SK-N-SH (cell line): ENCODE measurements at places on chromosomes 16 and 17. TPM values are rescaled to one million over a fixed set of nuclear protein-coding genes. Genes with fewer than 3 reads are reported as not detected.

SLC5A11 gene
- 0.10 TPM in 1 of 2 replicates, not detected in the other for polyA plus RNA-seq

KRTAP4-12 gene
- polyA plus RNA-seq = not detected in 2 replicates

CES1 gene
- not detected in 2 replicates for polyA plus RNA-seq

GAST gene
- not detected in 2 replicates for polyA plus RNA-seq

KRT16 gene
- not detected in 2 replicates for polyA plus RNA-seq

TNP2 gene
- polyA plus RNA-seq = not detected in 2 replicates

DNA sequence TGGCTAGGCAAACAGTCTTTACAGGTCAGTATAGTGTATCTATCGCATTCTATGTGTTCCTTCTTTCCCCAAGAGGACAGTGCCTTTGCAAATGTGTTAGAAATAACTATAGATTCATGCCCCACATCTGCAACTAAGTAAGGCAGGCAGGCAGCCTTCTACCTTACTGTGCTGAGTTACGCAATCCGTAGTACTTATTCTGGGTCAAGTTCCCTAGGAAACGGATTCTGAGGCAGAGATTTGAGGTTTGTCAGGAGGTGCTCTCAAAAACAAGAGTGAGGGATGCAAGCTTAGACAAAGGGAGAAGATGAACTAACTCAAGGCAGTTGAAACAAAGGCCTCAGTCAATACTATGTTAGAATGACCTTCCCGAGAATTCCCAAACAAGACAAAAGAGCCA is 12.7 kb upstream of the ANKFY1 start:
- DNase-seq = no peak

DNA sequence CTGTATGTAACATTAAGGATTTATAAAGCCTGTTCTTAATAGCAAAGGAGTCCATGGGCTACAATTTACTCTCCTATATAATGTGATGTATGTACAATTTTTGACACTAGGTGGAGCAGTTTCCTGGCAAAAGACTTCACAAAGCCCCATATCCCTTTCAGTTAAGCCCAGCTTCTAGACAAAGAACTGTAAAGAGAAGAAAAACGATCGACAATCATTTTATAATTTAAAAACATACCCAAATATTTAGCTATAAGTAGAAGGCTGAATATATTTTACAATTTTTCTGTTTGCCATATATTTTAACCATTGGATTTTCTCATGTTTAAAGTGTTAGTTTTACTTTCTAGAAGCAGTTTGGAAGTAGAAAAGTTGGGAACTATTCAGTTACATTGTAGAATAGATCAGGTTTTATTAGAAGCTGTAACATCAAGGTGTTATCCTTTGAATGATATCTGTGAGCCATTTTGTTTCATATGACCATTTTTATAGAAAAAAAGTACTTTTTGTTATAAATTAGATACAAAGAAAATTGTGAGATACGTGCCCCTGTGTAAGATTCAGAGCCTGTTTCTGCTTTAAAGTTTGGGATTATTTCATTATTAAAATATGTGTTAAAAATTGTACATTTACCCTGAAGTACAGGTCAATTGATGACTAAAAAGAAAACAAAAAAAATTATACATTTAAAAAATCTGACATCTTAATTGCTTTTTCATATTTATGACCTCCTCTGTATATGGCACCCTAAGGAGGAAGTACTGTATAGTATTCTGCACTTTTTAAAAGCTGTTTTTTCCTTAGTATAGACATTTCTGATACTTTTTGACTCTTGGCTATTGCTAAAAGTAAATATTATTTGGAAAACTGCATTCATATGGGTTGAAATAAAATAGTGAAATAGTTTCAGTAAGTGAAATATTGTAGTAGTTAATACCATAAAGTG is 46.3 kb downstream of the VMP1 start:
- DNase-seq = peak; percentile 78

- DNase-seq = no peak
These were observed 91.5 kb upstream of the CRHR1 start for GRCh38 chr17:45692661-45693060.

GRCh38 chr16:84788920-84789391 is 30.8 kb upstream of the CRISPLD2 start:
- peak; percentile 65 for DNase-seq

- no peak for DNase-seq
These were observed 16.4 kb upstream of the HERPUD1 start for GRCh38 chr16:56915336-56916119.

DNA sequence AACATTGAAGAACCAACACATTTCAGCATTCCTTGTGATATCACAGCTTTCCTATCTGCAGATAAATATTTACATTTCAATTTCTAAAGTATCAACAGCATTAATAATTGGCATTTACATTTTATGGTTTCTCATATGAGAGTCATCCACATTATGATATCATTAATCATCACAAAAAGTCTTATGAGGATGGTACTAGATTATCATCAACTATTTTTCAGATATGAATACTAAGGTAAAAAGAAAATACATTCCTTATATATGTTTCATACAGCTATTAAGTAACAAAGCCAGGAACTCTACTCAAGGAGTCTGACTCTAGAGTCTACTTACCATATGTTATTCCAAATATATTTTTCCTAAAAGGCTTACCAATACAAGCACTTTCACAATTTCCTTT is 40.7 kb downstream of the ABCA5 start:
- no peak for DNase-seq

DNA sequence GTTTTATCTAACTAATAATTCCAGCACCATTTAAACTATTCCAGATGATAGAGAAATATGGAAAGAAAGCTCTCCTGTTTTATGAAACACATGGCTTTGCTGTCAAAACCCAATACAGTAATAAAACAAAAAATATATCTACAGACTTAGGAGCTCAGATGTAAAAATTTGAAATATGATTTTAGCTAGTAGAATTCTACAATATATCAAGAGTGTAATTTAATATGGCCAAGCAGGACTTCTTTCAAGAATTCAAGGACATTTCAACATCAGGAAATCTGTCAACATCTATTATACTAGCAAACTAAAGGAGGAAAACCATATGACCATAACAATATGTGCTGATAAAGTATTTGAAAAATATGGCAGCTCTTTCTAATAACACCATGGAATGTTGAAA is 57.5 kb downstream of the CCDC182 start:
- DNase-seq = no peak

DNA sequence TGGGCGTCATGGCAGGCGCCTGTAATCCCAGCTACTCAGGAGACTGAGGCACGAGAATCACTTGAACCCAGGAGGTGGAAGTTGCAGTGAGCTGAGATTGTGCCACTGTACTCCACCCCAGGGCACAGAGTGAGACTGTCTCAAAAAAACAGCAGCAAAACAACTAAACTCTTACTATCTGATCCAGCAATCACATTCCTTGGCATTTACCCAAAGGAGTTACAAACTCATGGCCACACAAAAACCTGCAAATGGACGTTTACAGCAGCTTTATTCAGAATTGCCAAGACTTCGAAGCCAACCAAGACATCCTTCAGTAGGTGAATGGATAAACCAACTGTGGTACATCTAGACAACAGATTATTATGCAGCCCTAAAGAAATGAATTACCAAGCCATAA is 4.0 kb downstream of the SIAH1 start:
- DNase-seq = no peak

DNA sequence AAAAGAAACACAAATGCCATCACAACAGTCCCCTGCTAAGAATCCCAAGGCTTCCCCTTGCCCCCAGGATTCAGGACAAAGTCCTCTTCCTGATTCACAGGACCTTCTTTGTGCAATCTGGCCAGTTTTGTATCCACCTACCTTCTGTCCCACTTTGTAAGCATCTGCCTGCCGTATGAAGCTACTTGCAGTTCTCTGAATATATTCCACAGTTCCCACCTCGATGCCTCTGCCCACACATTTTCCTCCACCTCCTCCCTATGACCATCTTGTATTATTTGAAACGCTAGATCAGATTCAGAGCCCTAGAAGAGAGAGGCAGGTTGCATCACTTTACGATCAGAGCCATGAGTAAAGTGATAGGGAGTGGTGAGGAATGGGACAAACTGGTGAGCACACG is 159.2 kb upstream of the XYLT1 start:
- no peak for DNase-seq

DNA sequence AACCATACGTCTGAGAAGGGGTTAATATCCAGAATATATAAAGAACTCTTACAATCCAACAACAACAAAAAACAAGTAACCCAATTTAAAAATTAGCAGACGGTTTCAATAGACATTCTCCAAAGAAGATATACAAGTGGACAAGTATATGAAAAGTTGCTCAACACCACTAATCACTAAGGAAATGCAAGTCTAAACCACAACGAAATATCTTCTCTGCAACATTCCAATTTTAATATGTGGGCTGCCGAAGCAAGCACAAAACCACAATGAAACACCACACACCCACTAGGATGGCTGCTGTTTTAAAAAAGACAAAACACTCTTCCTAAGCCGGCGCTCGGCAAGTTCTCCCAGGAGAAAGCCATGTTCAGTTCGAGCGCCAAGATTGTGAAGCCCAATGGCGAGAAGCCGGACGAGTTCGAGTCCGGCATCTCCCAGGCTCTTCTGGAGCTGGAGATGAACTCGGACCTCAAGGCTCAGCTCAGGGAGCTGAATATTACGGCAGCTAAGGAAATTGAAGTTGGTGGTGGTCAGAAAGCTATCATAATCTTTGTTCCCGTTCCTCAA is 5.9 kb upstream of the SLC13A2 start:
- no peak for DNase-seq

DNA sequence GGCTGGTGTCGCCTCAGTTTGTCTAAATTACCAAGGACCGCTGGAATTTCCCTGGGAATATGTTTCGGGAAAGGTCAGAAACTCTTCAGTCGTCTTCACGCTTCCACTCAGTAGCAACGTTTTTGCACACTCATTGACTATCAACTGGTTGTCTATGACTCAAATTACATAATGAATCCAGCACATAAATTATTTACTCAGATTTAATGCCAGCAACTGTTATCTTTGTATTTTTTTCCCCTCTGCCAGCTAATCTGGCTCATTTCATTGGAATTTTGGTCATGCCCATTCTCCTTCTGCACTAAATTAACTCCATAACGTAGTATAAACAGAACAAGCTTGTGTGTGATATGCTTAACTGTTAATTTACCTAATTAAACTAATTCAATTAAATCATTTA is 372.7 kb upstream of the ZFHX3 start:
- DNase-seq = no peak

DNA sequence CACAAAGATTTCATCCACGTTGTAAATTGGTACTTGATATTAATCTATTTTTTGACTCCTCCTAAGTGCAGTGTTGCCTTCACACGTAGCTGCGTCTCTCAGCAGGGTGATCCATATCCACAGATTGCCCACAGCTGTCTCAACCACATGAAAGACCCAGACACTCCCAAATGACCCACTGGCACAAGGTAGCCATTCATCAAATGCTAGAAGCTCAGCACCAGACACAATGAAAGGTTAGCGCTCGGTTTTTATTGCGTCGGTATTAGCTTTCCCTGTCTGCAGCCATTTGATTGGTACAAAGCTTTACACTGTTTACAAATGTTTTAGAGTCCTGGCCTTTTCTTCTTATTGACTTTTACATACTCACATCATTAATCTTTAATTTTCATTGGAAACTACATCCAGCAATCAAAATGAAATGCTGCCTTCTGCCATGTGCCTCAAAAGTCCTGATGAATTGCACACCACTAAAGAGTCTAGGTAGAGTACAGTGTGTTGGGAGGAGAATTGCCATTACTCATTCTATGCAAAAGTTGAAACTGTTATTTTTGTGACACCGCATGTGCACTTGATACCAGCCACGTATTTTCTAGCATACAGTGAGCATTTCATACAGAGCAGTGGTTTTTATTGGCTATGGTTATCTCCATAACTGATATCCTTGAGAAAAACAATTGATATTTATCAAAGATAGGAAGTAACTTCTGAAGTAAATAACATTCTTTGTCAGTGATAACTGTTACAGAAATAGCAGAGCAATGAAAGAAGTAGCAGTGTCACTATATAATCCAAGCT is 127.3 kb upstream of the NUDT7 start:
- DNase-seq = no peak

DNA sequence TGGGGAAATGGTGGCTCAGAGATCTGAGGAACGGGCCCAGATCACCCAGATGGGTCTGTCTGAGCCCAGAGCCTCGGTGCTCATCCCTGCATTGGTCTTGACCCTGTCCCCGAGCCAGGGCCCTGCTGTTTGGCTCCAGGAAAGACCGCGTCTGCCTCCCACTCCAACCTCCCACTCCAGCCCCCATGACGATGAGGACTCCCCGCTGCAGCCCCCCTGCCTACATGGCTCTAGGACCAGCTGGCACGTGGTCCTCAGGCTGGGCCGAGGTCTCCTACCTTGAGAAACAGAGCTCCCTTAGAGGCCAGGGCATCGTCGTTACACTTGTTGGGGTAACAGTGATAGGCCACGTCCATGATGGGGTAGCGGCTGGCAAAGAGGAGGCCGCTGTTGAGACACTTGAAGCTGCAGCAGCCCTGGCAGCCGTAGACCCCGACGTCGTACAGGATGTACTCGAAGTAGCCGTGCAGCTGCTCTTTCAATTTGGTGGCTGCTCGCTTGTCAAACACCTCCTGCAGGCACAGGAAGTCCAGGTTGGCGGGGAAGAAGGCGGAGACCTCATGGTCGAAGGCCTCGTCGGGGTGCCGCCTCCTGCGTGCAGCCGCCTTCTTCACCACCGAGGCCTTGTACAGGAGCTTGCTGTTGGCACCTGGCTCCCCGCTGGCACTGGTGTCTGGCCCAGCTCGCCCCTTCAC is 59.9 kb downstream of the PRMT7 start:
- no peak for DNase-seq

GRCh38 chr17:35519439-35519838 is 18.0 kb downstream of the SLFN12L start:
- DNase-seq = no peak

DNA sequence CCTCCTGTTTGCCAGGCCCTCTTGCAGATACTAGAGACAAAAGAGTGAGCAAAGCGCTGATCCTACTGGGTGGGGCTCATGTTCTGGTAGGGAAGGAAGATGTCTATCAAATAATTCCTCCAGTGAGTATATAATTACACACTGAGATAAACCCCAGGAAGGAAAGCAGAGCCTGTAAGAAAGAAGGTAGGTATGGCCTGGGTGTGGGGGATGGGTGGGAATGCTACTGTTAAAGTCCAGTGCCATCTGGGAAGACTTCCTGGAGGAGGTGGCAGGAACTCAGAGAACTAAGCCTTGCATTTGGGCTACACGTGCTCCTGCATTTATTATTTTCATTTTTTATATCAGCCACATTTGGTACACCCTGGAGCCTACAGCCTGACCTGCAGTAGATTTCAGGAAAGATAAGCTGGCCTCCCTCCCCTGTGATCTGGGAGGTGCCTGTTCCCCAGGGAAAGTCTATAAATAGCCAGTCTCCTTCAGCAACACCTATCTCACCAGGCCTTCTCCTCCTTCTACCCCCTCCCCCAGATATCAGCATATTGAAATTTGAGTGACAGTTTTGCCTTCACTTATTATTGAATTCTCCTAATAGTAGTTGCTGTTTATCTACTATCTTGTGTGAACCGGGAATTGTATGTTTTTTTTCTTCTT is 11.5 kb downstream of the ATP2C2 start:
- no peak for DNase-seq

DNA sequence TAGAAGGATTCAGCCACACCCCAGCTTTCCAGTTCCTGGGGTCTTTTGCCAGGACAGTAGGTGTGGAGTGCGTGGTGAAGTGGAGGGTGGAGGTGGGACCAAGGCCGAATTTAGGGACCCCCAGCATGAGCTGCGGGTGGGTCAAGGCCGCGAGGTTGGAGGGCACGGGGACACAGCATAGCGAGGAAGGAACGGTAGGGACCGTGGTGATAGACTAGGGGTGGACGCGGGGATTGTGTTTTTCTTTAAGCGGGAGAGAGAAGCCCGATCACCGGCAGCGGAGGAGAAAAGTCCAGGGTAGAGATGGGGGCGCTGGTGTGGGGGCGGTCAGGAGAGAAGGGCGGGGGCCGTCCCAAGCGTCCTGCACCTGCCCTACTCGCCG is 261 bp upstream of the B4GALNT2 start:
- DNase-seq = no peak
